ENCODE measurements at places on chromosomes 12 and 14. TPM values are rescaled to one million over a fixed set of nuclear protein-coding genes. Genes with fewer than 3 reads are reported as not detected.
A peak's percentile ranks its signal among the peaks of the same experiment; 100 is the strongest.

DNA sequence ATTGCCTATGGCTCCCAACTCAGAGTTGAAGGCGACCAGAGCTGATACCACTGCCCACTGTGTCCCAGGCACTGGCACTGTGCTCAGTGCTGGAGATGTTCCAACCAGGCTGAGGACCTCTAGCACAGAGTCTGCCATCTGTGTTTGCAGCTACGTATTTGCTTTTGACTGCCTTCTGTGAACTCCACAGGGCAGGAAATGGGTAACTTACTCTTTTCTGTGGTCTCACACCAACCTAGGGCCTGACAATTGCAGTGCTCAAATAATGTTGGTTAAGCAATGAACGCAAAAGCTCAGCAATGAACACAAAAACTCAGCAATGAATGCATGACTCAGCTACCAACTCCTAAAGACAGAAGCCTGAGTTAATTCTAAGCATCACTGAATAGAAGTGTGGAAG lies 202.8 kb downstream of the NUAK1 start:
- H3K36me3 ChIP-seq, result no peaks in the 10 kb centered on the region
- no peak for DNase-seq
- no peak overlapping the region for H3K27ac ChIP-seq
- H3K4me3 ChIP-seq, result no peak overlapping the region
- no peaks in the 10 kb centered on the region for H3K4me1 ChIP-seq

The CYP27B1 gene
- total RNA-seq, result not detected

- no peaks in the 10 kb centered on the region for H3K36me3 ChIP-seq
- no peak for DNase-seq
- H3K27ac ChIP-seq, result no peak overlapping the region
- no peak overlapping the region for H3K4me3 ChIP-seq
- H3K27me3 ChIP-seq, result peaks cover 3% of the 10 kb centered on the region
Measured at GRCh38 chr14:60561845-60562746, 53.1 kb downstream of the SIX6 start.

DNA sequence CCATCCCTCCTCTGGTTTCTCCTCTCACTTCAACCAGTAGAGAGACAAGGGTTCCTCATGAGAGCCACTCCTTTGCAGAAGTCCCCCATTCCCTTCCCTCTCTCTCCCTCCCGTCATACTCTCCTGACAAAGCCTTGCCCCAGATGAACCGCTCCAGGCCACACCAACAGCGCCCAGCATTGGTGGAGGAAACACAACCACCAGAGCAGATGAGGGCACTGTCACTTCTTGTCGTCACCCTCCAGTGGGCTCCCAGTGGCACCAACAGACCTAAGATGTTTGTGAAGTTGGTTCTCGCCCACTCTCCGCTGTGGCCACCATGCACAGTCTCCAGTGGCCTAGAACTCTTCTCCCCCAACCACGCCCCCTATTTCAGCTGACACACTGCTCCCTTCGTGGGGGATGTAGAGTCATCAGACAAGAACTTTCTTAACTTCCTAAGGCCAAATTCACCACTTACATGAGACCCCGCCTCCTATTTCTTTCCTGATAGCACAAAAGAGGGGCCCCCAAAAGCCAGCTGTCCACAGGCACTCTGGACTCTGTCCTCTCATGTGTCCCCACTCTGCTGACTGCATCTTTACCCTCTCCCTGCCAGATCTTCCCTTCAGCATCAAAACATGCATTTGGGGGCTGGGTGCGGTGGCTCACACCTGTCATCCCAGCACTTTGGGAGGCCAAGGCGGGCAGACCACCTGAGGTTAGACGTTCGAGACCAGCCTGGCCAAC lies 29.2 kb upstream of the PLEKHG6 start:
- H3K27me3 ChIP-seq, result no peaks in the 10 kb centered on the region
- H3K36me3 ChIP-seq, result no peaks in the 10 kb centered on the region
- no peak overlapping the region for H3K4me3 ChIP-seq
- no peak overlapping the region for H3K27ac ChIP-seq
- no peak for DNase-seq
- H3K4me1 ChIP-seq, result peaks cover 12% of the 10 kb centered on the region

- DNase-seq, result no peak
- peaks cover 6% of the 10 kb centered on the region for H3K27me3 ChIP-seq
- no peaks in the 10 kb centered on the region for H3K4me1 ChIP-seq
- no peak overlapping the region for H3K27ac ChIP-seq
- H3K4me3 ChIP-seq, result no peak overlapping the region
- H3K36me3 ChIP-seq, result no peaks in the 10 kb centered on the region
Measured at GRCh38 chr12:106197906-106198623, 49.8 kb downstream of the CKAP4 start.

GRCh38 chr14:24137529-24138395 lies 1.8 kb downstream of the PSME1 start:
- no peak overlapping the region for H3K4me3 ChIP-seq
- peak overlapping the region; percentile 85 for H3K27ac ChIP-seq
- peaks cover 59% of the 10 kb centered on the region for H3K4me1 ChIP-seq
- peaks cover 16% of the 10 kb centered on the region for H3K36me3 ChIP-seq

GRCh38 chr12:45381351-45381750 lies 165.5 kb downstream of the ANO6 start:
- peaks cover 37% of the 10 kb centered on the region for H3K36me3 ChIP-seq
- DNase-seq, result no peak

DNA sequence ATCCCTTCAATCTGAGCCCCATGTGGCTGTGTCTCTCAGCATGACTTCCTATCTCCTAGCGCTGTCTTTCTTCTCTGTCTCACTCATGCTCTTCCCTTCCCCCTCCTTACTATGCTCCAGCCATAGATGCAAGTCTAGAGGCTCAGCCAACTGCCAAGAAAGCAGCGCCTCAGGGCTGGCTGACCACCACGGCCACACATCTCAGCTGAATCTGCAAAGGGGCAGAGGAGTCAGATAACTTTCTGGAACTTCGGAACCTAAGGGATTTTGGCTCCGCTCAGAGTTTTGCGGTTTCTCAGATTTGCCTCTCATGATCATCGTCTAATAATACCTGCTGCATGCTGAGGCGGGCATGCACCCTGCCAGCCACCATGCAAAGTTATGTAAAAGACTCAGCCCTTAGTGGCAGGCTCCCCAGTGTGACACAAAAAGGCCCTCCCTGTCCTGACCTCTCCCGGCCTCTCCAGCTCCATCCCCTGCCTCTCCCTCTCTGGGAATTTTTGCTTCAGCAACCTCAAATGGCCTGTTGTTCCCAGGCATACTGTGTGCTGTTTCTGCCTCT lies 5.0 kb upstream of the FGF6 start:
- no peaks in the 10 kb centered on the region for H3K4me1 ChIP-seq
- H3K27ac ChIP-seq, result no peak overlapping the region
- H3K27me3 ChIP-seq, result peaks cover 9% of the 10 kb centered on the region
- no peak for DNase-seq
- no peak overlapping the region for H3K4me3 ChIP-seq

The PTPRR gene
- not detected for total RNA-seq

DNA sequence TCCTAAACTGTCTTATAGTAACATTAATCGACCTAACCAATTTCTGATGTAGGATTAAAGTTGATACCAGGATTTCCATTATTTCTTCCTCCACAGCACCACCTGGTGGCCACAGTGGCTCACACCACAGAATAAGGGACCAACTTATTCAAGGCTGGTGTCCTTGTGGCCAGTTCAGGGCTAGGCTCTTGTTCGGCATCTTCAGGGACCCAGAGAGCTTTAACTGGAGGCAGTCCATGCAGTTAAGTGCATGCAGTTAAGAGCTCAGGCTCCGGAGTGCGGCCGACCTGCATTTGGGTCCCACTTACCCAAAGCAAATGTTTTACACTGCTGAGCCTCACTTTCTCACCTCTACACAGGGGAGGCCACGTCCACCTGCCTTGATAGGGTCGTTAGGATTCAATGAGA lies 42.0 kb upstream of the GPR68 start:
- H3K4me1 ChIP-seq, result peaks cover 4% of the 10 kb centered on the region
- no peaks in the 10 kb centered on the region for H3K27me3 ChIP-seq
- DNase-seq, result peak; percentile 61
- H3K36me3 ChIP-seq, result peaks cover 100% of the 10 kb centered on the region
- H3K4me3 ChIP-seq, result no peak overlapping the region

- H3K27ac ChIP-seq, result peak overlapping the region; percentile 79
- H3K36me3 ChIP-seq, result no peaks in the 10 kb centered on the region
- H3K4me3 ChIP-seq, result peak overlapping the region; percentile 72
- H3K27me3 ChIP-seq, result no peaks in the 10 kb centered on the region
- H3K4me1 ChIP-seq, result peaks cover 45% of the 10 kb centered on the region
Measured at GRCh38 chr12:47276621-47277309, 197.0 kb upstream of the AMIGO2 start.

Measured in CD4-positive, CD25-positive, alpha-beta regulatory T cell (primary cell).